ENCODE measurements at places on chromosomes 16 and 17.

GRCh38 chr17:35094902-35095301 is 24.8 kb downstream of the RAD51D start:
- DNase-seq, result peak; percentile 15

DNA sequence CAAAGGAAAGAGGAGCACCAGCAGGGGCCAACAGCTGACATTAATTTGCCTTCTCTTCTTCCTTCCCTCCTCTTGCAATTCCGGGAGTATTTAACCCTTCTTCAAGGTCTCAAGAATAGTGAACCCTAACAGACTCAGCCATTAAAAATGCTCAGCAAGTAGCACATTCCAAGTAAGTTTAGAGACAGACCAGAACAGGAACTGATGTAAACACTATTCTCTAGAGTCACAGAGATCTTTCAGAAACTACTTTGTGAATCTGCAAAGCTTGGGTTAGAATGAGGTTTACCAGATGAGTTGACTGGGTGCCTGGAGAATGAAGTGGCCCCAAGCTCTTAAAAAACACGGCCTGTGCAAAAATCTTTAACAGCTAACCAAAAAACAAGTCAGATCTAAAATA is 50.9 kb downstream of the TEX2 start:
- no peak for DNase-seq

DNA sequence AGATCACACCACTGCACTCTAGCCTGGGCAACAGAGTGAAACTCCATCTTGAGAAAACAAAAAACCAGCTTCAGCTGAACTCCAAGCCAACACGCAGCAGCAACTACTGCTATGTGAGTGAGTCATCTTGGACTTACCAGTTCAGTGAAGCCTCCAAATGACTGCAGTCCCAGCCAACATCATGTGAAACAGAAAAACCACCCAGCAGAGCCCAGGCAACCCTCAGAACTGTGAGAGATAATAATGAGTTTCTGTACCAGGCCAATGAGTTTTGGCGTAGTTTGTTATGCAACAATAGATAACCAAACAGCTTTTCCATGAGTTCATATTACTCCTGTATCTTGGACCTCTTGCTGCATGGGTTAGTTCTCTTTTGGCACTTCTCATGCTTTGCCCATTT is 23.3 kb downstream of the PHF12 start:
- DNase-seq, result peak; percentile 34

GRCh38 chr16:28180655-28181460 is 30.9 kb downstream of the XPO6 start:
- DNase-seq, result peak; percentile 49

Data from hematopoietic multipotent progenitor cell treated with erythropoietin and hydrocortisone succinate and interleukin-3 and kit ligand, for 4 days (in vitro differentiated cells).